T-cell (primary cell): ENCODE measurements at places on chromosomes 3 and 15.

DNA sequence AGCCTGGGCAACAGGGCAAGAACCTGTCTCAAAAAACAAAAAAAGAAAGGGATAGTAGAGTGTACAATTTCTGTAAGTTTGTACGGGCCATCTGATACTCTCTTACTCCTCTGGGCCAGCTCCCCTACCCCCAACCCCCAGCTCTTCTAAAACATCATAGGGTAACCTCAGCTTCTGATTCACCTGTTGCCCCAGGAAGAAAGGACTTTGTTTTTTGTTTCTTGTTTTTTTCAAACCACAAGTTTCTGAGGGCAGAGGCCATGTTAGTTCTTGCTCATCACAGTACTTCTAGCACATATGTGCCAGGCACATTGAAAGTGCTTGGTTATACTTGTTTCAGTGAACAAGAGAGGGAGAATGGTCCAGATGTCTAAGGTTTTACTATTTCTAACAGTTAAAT is 20.2 kb downstream of the ATOSA start:
- no peak for DNase-seq

GRCh38 chr15:69017978-69018377 is 3.5 kb downstream of the NOX5 start:
- no peak for DNase-seq

DNA sequence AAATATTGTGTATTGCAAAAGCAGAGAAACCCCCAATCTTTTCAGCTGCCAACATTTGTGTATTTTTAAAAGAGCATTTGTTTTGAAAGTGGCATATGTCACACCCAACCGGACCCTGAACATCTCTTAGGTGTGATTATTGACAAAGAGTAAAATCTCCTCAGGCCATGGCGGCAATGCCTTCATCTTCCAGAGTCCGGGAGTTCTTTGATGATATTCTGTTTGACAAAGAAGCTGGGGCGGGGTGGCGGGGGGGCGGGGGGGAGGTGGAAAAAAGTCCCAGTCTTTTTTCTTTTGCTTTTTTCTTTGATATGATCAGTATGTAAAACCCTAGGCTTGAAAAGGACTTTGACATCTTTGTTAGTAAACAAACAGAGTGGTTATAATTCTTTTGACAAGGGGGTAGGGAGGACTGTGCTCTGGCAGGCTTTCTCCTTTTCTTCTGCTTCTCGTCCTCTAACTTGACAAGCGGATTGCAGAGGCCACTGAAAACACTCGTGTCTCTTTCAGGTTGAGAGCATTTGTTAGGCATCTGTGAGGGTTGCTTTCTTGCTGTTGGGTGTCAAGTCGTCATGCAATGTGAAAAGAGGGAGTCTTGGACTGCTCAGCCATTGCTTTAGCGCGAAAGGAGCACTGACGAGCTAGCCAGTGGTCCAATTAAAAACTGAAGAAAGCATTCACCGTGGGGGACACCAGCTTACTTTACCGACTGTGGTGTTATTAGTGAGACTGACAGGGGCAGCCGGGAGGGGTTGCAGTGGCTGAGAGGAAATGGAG is 243.2 kb downstream of the NSUN3 start:
- no peak for DNase-seq

DNA sequence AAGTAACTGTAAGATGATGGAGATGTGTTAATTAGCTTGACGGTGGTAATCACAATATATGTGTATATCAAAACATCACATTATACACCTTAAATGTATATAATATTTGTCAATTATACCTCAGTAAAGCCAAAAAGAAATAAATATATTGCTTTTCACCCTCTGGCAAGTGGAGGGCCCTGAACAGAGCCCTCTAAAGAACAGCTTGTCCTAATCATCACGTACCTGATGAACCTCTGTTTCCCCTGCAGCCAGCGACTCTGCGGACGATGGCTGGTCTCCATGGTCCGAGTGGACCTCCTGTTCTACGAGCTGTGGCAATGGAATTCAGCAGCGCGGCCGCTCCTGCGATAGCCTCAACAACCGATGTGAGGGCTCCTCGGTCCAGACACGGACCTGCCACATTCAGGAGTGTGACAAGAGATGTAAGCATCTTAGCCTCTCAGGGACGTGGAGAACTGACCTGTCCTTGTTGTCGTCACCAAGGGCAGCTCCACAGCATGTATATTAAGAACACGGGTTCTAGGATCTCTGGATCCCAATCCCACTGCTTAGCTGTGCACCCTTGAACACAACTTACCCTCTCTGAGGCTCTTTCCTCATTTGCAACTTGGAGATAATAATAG is 6.3 kb downstream of the THBS1 start:
- no peak for DNase-seq

GRCh38 chr3:115040673-115041286 is 106.3 kb downstream of the ZBTB20 start:
- DNase-seq: peak; percentile 25

GRCh38 chr15:28909958-28910500 is 24.3 kb downstream of the APBA2 start:
- no peak for DNase-seq

- peak; percentile 38 for DNase-seq
Observed at GRCh38 chr15:63945007-63945788, 101.1 kb downstream of the DAPK2 start.

GRCh38 chr3:71380096-71380495 is 203.4 kb downstream of the FOXP1 start:
- no peak for DNase-seq

DNA sequence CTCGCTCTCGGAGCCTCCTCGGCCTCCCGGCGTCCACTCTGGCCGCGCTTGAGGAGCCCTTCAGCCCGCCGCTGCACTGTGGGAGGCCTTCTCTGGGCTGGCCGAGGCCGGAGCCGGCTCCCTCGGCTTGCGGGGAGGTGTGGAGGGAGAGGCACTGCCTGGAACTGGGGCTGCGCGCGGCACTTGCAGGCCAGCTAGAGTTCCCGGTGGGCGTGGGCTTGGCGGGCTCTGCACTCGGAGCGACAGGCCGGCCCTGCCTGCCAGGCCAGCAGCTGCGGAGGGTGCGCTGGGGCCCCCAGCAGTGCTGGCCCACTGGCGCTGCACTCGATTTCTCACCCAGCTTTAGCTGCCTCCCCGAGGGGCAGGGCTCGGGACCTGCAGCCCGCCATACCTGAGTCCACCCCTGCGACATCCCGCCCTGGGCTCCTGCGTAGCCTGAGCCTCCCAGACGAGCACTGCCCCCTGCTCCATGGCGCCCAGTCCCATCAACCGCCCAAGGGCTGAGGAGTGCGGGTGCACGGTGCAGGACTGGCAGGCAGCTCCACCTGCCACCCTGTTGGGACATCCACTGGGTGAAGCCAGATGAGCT is 765.0 kb downstream of the IGSF11 start:
- DNase-seq: no peak

- DNase-seq: no peak
Observed at GRCh38 chr3:70519913-70520659, 207.6 kb upstream of the MDFIC2 start.

- DNase-seq: no peak
Observed at GRCh38 chr3:53295410-53295809, 39.6 kb upstream of the TKT start.

DNA sequence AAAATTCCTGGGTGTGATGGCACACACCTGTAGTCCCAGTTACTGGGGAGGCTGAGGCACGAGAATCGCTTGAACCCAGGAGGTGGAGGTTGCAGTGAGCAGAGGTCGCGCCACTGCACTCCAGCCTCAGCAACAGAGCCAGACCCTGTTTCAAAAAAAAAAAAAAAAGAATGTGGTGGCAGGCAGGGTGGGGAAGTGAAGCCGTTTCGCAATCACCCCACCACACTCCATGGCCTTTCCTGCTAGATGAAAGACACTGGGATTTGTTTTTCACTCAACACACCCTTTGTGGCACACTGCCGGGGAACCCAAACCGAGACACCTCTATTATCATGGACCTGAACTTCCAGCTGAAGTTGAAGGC is 172.4 kb upstream of the IQSEC1 start:
- no peak for DNase-seq

- no peak for DNase-seq
Observed at GRCh38 chr15:94494732-94495131, 263.4 kb downstream of the MCTP2 start.
